GM23248 (cell line): ENCODE measurements at places on chromosomes 1 and 21.

DNA sequence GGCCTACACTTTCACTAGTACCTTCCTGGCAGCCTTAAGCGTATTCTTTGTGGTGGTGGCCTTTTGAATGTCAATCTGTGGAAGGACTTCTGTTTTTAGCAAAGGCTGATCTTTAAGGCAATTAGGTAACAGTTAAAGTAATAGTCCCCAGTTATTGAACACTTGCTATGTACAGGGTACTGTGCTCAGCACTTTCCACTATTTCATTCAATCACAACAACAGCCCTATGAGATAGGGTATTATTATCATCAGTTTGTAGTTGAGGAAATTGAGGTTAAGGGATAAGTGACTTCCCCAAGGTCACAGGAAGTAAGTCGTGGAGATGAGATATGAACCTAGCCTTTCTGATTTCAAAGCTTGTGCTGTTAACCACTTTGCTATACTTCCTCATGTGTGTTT is 185.7 kb downstream of the ST6GALNAC3 start:
- no peak for DNase-seq

DNA sequence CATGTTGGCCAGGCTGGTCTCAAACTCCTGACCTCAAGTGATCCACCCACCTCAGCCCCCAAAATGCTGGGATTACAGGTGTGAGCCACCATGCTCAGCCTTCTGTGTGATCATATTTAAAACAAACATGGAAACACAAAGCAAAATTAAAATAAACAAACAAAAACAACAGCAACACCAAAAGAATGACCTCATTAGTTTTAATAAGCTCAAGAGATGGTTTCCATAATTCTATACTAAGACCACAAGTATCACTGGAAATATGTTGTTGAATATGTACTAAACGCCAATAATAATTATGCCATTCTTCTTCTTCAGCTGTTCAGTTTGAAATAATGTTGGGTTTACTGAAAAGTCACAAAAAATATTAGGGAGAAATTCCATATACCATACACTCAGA is 526.4 kb downstream of the LRRIQ3 start:
- no peak for DNase-seq

DNA sequence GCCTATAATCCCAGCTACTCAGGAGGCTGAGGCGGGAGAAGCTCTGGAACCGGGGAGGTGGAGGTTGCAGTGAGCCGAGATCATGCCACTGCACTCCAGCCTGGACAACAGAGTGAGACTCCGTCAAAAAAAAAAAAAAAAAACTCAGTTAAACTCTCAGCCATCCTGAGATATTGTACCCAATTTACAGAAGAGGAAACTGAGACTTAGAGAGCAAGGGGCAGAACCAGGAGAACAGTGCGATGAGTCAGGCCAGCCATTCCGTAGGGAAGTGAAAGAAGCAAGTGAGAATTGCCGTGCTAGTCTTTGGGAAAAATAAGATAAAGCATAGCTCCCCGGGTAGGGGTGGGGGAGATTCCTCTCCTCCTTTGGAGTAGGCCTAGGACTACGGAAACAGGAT is 69.7 kb downstream of the SETD4 start:
- DNase-seq, result no peak

- no peak for DNase-seq
These were observed 31.9 kb downstream of the OTUD7B start for GRCh38 chr1:149978547-149979023.

GRCh38 chr1:169060043-169060722 is 46.3 kb upstream of the ATP1B1 start:
- DNase-seq, result peak; percentile 33

GRCh38 chr1:13432251-13432650 is 22.0 kb downstream of the PRAMEF20 start:
- DNase-seq, result no peak

GRCh38 chr21:43369124-43369523 is 57.8 kb downstream of the SIK1 start:
- DNase-seq, result peak; percentile 95

DNA sequence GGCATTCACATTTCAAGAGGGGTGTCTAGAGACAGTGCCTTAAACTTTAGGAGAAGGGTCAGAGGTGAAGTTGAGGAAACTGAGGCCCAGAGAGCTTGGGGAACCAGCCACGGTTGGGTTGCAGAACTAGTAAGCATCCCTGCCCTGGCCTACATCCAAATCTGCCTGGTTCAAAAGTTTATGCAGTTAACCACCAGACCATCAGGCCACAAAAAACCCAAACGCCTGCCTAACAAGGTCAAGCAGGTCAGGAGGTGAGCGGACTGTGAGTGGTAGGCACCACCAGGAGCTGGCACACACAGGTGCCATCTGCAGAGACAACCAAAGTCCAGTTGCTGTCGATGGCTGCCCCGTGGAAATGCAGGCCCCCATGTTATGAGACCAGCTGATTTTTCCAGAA is 51.2 kb downstream of the FBXO2 start:
- no peak for DNase-seq

DNA sequence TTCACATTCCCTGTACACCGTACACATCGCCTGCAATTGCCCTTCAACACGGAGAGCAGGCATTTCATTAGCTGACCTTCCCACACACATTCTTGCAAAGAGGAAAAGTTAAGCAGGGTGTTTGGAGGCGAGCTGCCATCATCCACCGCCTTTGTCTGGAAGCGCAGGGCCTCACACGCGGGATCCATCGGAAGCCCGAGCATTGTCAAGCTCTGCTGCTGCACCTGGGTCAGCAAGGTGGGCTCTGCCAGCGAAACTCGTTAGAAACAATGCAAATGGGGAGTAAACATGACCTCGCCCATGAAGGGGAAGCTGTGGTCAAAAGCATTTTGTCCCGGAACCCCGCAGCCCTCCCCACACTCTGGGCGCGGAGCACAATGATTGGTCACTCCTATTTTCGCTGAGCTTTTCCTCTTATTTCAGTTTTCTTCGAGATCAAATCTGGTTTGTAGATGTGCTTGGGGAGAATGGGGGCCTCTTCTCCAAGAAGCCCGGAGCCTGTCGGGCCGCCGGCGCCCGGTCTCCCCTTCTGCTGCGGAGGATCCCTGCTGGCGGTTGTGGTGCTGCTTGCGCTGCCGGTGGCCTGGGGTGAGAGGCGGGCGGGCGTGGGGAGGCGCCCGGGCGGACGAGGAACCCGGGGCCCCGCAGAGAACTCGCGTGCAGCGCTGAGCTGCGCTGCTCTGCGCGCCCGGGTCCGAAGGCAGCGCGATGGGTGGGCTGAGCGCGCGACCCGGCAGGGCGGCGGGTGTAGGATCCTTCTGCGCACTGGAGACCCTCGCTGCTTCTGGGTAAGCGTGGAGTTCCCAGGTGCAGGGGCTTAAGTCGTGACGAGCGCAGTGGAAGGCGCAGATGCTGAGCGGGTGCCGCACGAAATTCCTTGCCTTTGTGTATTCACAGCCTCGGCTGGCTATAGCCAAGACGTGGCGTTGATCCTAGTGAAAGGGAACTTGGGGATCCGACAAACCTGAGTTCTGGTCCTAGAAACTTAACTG is at the start of gene CR1:
CR1 (plus strand) TSS at position 357 of the 992 bp plus-strand sequence; CDS start at position 468, 111 bp downstream.
- DNase-seq, result peak; percentile 18

GRCh38 chr1:40858856-40859416 is 3.2 kb downstream of the CITED4 start:
- no peak for DNase-seq

- DNase-seq, result no peak
These were observed 170.6 kb downstream of the PDE4B start for GRCh38 chr1:65963156-65963888.

DNA sequence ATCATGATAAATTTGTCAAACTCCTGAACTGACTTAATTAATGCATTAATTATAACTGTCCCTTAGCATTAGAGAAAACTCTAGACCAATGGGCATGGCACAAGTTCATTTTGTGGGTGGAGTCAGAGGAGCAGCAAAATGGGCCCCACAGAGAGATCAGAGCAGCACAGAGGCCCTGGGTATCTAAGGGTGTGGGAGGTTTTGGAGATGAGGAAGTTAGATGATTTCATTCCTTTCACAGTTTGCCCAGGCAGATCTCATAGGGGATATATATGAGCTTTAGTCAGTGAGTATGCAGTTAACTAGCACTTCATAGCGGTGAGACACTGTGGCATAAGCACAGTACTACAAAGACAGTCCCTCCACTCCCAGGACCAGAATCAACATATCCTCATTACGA is 117.3 kb downstream of the MAB21L3 start:
- no peak for DNase-seq

DNA sequence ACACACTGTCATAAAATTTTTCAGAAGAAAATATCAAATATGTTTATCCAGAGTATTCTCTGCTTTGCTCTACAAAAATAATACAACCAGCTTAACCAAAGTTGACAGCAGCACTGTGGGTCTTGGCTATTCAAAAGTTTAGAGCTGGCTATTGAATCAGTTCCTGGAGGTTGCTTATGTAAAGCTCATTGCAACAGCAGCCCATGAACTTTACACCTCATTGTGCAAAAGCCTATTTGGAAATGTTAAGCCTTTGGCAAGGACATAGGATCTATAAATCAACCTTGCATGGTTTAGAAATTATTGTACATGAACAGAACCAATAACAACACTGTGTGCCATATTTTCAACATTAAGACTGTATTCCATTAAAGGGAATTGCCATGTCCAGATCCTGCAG is 714.9 kb downstream of the ADGRL2 start:
- no peak for DNase-seq

DNA sequence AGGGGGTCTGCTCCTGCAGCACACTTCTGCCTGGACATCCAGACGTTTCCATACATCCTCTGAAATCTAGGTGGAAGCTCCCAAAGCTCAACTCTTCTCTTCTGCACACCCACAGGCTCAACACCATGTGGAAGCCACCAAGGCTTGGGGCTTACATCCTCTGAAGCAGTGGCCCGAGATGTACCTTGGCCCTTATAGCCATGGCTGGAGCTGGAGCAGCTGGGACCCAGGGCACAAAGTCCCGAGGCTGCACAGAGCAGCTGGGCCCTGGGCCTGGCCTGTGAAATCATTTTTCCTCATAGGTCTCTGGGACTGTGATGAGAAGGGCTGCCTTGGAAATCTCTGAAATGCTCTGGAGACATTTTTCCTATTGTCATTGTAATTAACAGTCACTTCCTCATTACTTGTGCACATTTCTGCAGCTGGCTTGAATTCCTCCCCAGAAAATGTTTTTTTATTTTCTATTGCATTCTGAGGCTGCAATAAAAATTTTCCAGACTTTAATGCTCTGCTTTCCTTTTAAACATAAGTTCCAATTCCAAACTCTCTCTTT is 645.6 kb downstream of the RWDD3 start:
- DNase-seq, result no peak

DNA sequence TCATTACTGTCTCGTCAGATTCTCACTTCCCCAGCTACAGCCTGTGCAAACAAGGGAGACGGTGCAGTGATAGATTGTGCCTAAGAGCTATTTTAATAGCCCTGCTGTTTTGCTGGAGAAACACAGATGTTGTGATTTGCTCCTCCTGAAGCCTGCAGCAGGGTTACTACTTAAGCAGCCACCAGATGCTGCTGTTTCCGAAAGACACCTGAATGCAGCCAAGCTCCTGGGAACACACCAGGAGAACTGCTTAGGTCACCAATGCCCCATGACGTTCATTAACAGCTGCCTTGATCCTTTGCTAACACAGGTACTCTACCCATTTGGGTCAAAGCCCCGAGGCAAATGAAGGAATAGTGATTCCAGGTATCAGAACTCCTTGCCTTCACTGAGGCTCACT is 411.8 kb upstream of the DAB1 start:
- DNase-seq, result no peak

GRCh38 chr1:61914823-61915482 is 172.7 kb downstream of the PATJ start:
- no peak for DNase-seq

- no peak for DNase-seq
These were observed 36.0 kb downstream of the RNU1-1 start for GRCh38 chr1:16478091-16478490.

DNA sequence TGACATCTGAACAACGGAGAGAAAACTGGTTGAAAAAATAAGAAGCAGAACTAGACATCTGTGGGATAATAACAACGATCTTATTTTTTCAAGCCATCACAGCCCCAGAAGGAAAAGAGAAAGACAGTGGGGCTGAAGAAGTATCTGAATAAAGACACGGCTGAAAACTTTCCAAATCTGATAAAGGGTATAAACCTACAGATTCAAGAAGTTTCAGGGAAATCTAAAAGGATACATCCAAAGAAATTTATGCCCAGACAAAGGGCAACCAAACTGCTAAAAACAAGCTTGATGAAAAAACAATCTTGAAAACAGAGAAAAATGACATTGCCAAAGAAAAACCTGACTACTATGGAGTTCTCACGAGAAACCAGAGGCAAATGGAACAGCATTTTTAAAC is 40.4 kb downstream of the TARBP1 start:
- no peak for DNase-seq

GRCh38 chr1:110896090-110896489 is 23.1 kb downstream of the CD53 start:
- DNase-seq, result no peak

DNA sequence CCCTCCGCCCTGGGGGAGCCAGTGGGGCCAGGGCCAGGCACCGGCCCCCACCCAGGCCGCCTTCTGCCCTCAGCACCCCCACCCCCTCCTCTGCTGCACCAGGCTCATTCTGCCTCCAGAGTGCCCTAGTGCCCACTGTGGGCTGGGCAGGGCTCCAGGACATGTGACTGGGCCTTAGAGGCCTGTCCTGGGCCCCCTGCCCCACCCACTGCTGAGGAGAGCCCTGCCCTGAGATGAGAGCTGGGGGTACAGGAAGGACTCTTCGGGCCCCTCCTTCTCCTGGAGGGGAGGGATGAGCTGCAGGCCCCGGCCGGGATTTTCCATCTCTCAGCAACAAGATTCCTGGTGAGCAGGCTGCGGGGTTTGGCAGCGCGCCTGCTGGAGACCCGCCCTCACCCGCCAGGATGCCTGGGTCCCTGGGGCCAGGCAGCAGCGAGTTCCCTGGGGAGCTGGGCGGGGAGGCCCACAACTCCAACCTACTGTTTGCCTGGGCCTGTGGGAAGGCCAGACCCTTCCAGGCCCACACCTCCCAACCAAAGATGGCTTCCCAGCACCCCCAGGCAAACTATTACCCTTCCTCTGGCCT is 14.0 kb downstream of the AHDC1 start:
- DNase-seq, result no peak

DNA sequence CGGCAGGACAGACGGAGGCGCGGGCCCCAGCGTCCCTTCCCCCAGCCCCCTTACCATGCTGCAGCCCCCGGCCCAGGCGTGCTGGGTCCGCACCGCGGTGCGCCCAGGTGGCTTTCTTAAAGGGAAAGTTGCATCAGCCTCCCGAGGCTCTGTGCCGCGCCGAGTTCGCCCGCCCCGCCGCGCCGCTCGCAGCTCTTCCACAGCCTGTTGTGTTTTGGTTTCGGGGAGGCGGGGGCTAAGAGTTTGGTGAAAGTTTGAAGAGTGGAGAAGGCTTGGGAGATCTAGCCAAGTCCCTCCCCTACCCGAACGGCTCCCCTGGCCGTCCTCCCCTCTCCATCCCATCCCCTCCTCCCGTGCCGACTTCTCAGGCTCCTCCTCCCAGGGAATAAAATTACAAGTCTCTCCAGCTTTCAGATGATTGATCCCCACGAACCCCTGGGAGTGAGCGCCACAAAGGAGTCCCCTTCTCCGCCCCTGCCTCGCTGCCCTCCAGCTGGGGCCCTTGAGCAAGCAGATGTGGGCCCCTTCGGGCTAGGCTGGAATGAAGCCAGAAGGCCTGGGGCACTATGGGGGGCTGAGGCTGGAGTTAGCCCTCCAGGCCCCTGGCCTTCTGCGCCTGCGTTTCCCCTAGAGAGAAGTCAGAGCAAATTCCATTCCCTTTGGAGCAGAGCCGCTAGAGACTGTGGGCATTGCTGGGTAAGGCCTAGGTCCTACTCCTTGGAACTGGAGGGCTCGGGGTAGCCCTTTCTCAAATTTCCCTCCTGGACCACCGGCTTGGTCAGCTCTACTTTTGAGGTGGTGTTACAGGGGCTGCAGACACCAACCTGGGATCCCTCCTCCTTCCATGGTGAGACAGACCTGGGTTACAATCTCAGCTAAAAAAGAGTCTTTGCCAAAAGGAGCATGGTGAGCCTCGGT is at the start of gene SLC6A9:
SLC6A9 (minus strand) TSS at position 211 of the 918 bp plus-strand sequence. CDS start 7,185 bp downstream, outside the sequence.
- DNase-seq, result peak; percentile 71
